Stomach (tissue), 19 donors: ENCODE measurements at places on chromosomes 2 and 18. TPM values are rescaled to one million over a fixed set of nuclear protein-coding genes. Genes with fewer than 3 reads are reported as not detected.

GRCh38 chr2:105188343-105188742 lies 53.2 kb upstream of the GPR45 start:
- H3K4me3 ChIP-seq: no peak overlapping the region
- no peaks in the 10 kb centered on the region for H3K27me3 ChIP-seq
- DNase-seq: no peak
- no peaks in the 10 kb centered on the region for H3K4me1 ChIP-seq

GRCh38 chr2:24423095-24423494 lies 62.8 kb upstream of the ITSN2 start:
- no peak overlapping the region for H3K4me3 ChIP-seq
- H3K36me3 ChIP-seq: no peaks in the 10 kb centered on the region
- no peaks in the 10 kb centered on the region for H3K4me1 ChIP-seq
- H3K27me3 ChIP-seq: no peaks in the 10 kb centered on the region

G6PC2 gene
- total RNA-seq: not detected

REG1B gene
- not detected for total RNA-seq
